ENCODE measurements at places on chromosomes 6 and 20. TPM values are rescaled to one million over a fixed set of nuclear protein-coding genes. Genes with fewer than 3 reads are reported as not detected.

Gene THEMIS
- not detected for total RNA-seq

Gene SPDEF
- not detected for total RNA-seq

Gene FIG4
- 18.1 TPM for total RNA-seq

Gene ANKRD66
- total RNA-seq = not detected

Gene SLC22A1
- total RNA-seq = not detected

Gene NQO2
- total RNA-seq = 26.9 TPM

Gene PNPLA1
- total RNA-seq = not detected

Gene NKX2-2
- total RNA-seq = not detected

Gene LINC00237
- not detected for total RNA-seq
